Omental fat pad (tissue), 4 donors: ENCODE measurements at places on chromosomes 4 and X. TPM values are rescaled to one million over a fixed set of nuclear protein-coding genes. Genes with fewer than 3 reads are reported as not detected.

DNA sequence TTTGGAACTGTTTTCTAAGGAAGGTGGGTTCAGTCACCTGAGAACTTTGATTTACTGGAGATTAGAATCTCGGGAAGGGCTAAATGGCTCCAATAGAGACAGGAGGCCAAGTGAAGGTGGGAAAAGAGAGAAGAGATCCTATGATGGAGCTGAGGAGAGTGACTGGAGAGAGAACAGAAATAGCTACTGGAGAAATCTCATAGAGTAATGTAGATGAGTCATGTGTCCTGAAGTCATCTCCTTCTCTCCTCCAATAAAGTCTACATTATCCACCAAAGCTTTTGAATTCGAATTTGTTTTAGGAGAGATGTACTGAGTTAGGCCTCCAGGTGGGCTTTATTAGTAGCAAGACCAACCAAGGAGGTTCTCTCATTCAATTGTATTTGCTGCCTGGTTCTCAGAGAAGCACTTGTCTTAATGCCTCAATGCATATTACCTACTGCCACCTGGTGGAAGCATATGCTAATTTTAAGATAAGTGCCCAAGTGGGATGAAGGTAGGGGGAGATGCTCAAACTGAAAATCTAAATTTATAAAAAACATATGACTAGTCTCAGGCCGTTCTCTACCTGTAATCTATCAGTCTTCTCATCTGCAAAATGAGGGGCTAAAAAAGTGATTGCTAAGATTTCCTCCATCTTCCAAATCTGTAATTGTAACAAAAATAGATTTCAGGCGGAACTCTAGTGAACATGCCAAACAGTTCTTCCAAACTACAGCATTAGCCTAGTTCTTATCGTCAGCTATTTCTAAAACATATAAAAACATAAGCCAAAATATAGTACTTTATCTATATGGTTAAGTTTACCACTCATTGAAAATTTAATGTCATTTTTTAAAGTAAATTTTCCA, 24.4 kb downstream of the TXK start:
- DNase-seq, result no peak

GRCh38 chr4:52743444-52744019, 7.7 kb downstream of the ERVMER34-1 start:
- DNase-seq, result no peak

DNA sequence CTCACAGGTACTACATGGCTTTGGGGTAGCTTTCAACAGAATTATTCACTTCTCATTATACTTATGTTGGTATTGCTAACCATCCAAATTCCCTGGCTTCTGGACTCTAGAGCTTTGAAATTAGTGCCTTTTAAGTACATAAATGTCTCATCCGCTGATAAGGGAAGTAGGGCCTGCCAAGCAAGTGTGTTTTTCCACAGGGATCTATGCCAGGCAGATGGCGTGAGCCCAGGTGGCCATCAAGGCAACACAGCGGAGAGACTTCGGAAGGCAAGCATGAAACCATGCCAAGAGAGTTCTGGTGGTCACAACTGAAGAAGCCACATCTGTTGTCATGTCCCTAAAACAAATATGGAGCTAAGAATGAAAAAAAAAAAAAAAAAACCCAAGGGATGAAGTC, 503.1 kb upstream of the LCORL start:
- no peak for DNase-seq

- no peak for DNase-seq
Observed at GRCh38 chr4:175325230-175325629, 407.1 kb downstream of the ADAM29 start.

DNA sequence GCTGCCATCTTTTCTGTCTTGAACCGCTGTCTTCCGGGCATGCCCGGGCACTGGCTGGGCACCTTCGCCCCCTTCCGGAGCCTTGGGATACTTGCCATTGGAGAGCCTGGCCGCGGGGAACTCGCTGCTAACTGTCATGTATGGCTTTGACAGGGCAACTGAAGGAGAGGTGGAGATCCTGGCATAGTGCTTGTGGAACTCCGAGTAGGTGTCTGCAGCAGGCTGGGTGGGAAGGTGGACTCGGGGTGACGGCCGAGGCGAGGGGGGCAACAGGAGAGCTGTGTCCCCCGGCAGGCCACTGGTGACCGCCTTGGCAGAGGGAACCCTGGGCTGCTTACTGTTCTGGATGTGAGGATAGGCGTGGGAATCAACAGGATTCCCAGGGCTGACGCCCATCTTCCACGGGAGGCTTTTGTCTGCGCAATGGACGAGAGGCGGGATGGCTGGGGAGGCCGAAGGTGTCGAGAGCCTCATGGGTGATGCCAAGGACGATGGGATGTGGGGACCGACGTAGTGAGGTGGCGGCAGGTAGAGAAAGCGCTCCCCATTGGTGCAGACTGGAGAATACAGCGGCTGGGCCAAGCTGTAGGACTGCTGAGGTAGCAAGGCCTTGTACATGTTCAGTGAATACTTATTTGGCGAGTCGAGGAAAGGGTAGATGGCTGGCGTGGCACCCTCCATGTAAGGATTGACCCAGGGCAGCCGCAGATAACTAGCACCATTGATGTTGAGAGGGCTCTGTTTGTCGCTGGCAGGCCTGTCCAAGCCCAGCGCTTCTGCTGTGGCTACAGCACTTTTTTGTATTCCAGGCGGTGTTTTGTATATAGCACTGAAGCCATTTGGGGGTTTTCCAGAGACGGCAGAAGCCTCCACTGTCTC, 23.4 kb downstream of the BCOR start:
- DNase-seq, result no peak

GRCh38 chr4:82644734-82645126, 82.9 kb upstream of the TMEM150C start:
- no peak for DNase-seq

Gene IL13RA2
- 0.28 TPM for total RNA-seq

Gene AVPR2
- 0.74 TPM for total RNA-seq

DNA sequence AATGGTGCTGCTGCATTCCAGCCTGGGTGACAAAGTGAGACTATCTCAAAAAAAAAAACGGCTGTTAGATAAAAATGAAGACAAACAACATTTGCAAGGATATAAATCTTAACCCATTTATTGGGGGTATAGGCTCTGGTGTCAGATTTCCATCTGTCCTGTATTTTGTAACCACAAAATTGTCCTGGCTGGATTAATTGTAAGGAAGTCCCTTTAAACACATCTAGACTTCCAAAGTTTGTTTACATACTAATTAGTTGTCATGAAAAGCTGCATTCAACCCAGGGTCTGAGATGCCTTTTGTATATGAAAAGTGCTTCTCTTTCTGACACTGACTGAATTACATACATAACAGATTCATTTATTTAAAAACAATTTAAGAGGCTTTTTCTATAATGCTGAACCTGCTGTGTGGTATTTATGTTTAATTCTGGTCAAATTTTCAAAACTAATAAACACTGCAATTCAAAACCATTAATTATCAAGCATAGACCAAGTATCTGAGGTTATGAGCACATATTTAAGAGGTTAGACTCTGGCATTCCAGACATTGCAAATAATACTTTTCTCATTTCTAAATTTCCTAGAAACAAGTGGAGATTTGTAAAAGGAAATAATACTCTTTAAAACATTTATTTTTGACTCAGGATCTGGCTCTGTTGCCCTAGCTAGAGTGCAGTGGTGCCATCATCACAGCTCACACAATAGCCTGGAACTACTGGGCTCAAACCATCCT, 17.5 kb upstream of the UGDH start:
- DNase-seq, result no peak

DNA sequence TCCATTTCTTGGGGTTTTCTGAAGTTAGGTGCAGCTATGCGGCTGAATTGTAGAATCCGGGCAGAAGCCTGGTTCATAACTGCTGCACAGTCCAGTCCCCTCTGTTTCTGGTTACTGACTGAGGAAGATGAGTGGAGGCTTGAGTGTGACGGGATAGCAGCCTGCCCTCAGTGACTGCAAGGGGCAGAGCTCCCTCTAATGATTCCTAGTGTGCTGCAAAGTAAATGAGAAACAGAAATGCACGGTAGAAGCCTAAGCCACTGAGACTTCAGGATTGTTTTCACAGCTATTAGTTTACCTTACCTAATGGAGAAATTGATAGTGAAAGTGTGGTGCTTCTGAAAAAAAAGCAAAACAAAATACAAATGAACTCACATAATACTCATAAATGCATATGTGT, 189.2 kb downstream of the GPM6A start:
- no peak for DNase-seq

- no peak for DNase-seq
Observed at GRCh38 chr4:94636004-94636403, 121.8 kb upstream of the BMPR1B start.

GRCh38 chr4:154719087-154719486, 24.7 kb upstream of the LRAT start:
- DNase-seq, result no peak

Gene CCDC110
- 0.24 TPM for total RNA-seq

- DNase-seq, result no peak
Observed at GRCh38 chr4:70651864-70652506, 14.3 kb downstream of the JCHAIN start.

DNA sequence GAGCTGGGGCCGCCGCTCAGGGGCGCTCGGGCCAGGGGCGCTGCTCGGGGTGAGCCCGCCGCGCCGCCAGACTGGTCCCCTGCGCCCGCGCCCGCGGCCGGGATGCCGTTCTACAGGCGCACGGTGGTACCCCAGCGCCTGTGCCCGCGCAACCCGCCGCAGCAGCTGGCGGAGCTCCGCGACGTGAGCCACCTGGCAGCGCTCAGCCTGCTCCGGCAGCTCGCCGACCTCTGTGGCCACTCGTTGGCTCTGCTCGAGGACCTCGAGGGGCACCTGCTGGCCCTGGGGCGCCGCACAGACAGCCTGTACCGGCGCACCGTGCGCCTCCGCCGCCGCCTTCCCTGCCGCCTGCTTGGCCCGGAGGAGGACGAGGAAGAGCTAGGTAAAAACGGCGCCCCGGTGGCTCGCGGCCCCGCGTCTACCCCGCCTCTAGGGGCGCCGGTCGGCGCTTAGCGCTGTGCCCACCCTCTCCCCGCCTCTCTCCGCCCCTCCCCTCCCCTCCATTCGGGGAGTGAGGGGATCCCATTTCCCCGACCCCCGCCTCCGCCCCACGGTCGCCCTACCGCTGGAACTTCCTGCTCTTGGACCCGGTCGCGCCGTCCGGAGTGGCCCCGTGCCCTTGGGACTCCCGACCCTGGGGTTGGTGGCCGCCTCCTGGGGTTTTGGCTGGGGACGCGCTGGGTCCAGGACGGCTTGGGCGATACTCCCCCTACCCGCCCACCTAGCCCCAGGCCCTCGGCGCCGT, 513 bp downstream of the NHSL2 start:
- no peak for DNase-seq

GRCh38 chrX:72060921-72061490, 70.7 kb downstream of the RTL5 start:
- DNase-seq, result no peak

DNA sequence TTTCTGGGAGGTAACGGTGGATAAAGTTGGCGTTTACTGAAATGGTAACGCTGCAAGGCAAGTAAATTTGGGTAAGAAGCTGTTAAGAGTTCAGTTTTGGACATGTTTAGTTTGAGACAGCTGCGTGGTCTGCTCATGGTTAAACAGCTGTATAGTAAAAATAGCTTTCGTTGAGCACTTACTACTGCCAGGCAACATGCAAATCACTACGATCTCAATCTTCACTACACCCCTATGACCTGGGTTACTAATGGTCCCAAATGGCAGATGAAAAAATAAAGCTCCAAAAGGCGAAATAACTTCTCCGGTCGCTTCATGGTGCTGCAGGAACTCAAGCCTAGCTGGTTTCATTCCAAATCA, 22.2 kb downstream of the FABP2 start:
- DNase-seq, result no peak

- DNase-seq, result no peak
Observed at GRCh38 chr4:174089711-174090110, 193.8 kb downstream of the FBXO8 start.

Gene NEIL3
- total RNA-seq, result 0.96 TPM

Gene AKAP4
- total RNA-seq, result not detected

Gene TTC29
- not detected for total RNA-seq

Gene GPC3
- 146 TPM for total RNA-seq

DNA sequence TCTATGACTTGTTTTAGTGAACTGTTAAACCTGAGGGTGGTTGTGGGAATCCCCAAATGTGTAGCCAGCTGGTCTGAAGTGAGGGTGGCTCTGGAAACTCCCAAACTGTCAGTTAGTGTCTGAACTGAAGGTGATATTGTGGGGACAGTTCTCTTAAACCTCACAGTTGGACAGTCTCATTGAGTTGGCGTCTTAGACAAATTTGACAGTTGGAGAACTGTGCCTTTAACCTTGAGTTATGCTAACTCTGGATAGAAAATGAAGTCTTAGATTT, 20.7 kb upstream of the CTSO start:
- DNase-seq, result no peak

- no peak for DNase-seq
Observed at GRCh38 chrX:906586-906985, 276.0 kb downstream of the SHOX start.

- no peak for DNase-seq
Observed at GRCh38 chrX:23066588-23067281, 67.0 kb downstream of the DDX53 start.

Gene PIR
- total RNA-seq, result 20.0 TPM

GRCh38 chr4:5504486-5504885, 203.9 kb downstream of the EVC2 start:
- no peak for DNase-seq
